ENCODE measurements at places on chromosomes 5 and 9.

DNA sequence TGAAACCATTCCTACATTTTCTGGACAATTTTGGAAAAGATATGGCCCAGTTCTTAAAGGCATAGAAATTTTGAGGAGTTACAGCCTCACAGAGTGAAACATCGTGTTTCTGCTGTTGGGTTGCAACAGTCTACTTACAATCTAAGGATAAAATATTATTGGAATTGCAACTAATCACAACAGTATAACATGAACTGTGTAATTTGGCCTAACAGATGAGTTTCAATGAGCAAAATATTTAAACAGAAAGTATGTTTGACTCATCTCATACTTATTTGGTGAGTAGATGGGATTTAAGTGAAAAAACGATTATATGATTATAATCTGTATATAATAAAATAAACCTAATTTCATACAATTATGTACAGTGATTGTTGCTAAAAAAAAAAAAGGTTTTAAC, 1061.8 kb downstream of the CDH12 start:
- DNase-seq: no peak

- DNase-seq: no peak
Measured at GRCh38 chr5:9699681-9700080, 69.5 kb upstream of the TAS2R1 start.

DNA sequence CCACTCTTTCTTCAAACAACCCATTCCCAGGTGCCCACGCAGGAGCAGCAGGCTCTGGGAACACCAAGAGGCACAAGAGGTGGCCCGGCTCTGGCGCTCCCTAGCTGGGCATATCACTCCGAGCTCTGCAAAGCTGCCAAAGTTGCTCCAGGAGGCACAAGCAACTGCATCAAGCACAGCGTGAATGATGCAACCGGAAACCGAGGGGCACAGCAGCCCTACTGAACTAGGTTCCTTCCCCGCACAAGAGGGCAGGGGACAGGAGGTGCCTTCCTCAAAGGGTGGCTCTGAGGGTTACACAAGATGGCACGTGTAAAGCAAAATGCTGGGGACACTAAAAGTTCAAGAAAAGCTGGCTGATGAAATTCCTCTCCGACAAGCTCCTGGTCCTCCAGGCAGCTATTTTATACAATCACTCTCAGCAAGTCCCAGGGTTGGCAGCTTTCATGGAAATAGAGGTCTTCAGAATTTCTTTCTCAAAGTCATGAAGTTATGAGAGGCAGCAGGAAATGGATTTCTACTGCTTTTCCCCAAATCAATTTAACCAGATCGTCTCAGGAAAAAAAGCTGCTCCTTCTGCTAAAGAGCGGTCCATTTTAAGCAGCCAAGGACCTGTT, 22.9 kb downstream of the PSMB7 start:
- no peak for DNase-seq

DNA sequence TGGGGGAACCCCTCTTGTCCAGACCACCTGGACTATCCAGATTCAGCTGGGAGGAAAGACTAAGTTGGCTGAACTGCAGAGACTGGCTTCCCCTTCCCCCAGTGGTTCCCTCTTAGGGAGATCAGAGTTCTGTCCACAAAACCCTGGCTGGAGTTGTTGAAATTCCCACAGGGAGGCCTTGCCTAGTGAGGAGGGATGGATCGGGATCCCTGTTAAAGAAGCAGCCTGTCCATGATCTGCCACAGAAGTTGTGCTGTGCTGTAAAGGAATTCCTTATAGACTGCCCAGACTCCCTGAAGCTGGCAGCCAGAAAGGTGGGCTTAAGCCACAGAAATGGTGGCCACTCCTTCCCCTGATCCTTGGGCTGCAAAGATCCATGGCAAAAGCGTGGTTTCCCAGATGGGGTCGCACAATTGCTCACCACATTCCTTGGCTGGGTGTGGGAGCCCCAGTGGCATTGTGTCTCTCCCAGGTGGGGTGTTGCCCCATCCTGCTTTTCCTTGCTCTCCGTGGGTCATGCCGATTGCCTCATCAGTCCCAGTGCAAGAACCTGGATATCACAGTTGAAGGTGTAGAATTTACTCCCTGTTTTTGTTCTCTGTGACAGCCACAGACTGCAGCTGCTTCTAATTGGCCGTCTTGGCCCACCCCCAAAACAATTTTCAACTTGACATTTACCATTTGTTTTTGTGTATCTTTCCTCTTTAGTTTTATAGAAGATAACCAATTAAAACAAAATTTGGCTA, 342.4 kb downstream of the FGF10 start:
- DNase-seq: no peak

DNA sequence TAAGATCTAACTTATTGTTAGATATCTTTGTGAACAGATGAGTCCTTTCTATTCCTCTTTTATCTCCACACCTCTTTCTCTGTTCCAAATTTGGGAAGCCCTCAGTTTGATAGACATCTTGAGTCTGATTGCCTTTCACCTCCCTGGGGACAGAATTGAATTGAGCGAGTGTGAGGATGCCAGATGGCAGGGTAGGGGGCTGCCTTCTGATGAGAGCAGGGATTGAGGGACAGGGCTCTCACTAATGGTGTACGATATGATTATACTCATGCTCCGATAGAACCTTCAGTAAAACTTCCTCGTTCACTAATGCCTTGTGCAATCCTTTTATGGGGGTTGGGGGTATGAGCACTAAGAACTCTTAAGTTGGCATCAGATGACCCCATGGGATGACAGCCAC, 172.1 kb upstream of the DAP start:
- DNase-seq: no peak

DNA sequence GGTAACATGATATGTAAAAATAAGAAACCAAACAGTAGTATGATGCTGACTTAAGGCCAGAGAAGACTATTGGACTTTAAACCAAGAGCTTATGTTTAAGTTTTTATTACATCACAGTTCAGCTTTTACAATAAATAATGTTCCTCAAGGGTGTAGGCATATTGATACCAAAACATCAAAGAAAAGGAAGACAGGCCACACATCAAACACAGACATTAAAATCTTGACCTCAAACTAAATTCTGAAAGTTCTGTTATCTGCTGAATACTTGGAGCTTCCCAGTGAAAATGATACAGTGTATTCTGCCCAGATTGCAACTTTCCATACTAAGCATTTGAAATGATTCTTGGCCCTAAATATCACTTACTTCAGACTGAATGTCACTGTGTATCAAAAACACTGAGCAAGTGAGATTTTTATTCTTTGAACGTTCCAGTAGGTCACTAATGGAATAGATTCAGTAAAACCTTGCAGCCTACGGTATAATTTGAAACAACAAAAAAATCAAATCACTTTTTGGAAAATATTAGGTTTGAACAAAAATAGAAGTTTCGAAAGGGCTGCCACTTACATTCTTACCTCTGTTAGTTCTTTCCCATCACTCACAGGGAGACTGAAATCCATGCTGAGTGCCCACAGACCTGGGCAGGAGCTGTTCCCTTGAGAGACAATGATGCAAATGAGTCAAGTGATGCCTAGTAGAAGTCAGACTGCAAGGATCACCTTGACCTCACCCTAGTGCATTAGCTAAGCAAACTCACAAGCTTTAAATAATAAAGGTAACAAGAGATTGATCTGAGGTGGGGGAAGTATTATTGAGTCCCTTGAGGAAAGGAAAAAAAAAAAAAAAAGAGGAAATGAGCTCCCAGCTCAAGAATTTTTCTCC, 2.5 kb downstream of the LPAR1 start:
- DNase-seq: no peak

DNA sequence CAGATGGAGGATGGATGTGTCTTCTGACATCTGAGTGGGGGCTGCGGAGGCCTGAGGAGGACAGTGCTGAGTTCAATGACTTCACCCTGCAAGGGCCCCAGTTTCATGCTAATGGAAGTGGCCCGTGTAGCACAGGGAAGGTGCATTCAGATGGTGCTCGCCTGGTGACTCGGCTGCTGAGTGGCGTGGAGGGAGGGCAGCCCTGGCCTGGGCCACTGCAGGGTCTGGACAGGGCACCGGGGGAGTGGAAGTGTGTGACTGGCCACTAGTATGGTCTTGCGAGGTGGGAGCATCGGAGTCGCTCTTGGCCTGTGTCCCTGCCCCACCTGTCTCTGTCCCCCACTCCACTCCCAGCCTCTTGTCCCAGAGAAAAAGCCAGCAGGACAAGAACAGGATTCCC, 1.7 kb upstream of the SLC9A3 start:
- DNase-seq: no peak

DNA sequence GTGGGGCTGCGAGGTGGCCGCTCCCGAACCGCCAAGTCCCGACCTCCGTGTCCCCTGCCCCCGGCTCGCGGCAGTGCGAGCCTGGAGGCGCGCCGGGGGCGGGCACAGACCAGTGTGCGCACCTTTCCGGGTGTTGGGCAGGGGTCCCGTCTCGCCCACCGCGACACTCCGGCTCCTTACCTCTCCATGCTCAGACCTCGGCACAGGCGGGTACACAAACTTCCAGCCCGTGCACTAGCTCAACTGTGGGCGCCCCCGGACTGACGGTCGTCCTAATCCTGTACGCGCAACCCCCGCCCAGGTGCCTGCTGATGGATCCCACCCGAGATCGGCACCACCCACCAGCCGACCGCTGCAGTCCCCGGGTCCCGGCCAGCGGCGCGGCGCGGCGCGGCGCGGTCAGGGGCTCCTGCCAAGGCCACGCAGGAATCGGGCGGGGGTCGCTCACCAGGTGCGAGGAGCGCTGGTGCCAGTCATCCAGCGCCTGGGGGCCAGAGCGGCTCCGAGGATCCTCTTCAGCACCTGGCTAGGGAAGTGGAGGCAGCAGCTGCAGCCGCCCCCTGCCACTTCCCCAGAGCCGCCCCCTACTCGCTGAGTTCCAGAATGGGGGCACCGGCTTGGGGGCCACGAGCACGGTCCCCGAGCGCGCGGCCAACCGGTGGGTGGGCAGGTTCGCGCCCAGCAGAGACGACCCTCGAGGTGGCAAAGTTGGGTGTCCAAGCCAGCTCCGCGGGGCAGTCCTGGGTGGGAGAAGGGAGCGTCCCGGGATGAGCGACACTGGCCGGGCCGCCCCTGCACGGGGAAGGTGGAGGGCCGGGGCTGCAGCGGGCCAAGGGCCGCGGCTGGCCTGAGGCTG, 511 bp downstream of the SEMA5A start:
- DNase-seq: no peak

- peak; percentile 1 for DNase-seq
Measured at GRCh38 chr5:132253008-132253441, 4.5 kb upstream of the PDLIM4 start.

DNA sequence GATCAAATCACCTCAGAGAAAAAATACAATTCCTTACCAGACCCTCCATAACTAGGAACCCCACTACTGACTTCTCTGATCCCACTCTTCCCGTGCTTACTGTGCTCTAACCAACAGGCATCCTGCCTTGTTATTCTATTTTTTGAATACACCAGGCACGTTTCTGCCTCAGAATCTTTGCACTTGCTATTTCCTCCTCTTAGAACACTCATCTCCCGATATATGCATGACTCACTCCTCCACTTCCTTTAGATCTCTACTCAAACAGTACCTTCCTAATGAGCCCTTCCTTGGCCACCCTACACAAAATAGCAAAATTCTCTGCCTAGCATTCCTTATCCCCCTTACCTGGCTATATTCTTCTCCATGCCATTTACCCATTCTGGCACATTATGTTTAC, 43.9 kb downstream of the MAPKAP1 start:
- no peak for DNase-seq

GRCh38 chr9:88007291-88007650, 32.9 kb upstream of the CDK20 start:
- peak; percentile 68 for DNase-seq

- no peak for DNase-seq
Measured at GRCh38 chr9:78756813-78757510, 460.0 kb downstream of the PSAT1 start.

GRCh38 chr5:5135957-5136676, 4.0 kb upstream of the ADAMTS16 start:
- DNase-seq: no peak

GRCh38 chr5:38134810-38135209, 123.5 kb upstream of the EGFLAM start:
- no peak for DNase-seq

GRCh38 chr9:120904061-120904977, 22.3 kb downstream of the TRAF1 start:
- peak; percentile 47 for DNase-seq

DNA sequence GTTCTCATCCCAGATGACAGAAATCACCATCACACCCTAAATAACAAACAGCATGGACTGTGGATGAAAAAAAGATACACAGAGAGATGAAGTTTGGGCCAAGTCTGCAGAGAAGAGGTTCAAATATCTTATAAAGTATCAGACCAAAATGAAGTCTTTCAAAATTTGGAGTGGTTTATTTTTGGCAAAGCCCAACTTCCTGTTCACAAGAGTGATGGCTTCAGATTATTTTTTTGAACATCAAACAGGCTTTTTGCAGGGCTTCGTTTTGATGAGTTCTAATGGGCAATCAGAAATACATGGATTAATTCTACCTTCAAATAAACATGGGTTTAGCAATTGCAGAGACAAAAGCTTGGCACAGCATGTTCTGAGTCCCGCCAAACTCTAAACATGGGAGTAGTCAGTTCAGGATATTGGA, 378.2 kb upstream of the RPS23 start:
- DNase-seq: no peak

DNA sequence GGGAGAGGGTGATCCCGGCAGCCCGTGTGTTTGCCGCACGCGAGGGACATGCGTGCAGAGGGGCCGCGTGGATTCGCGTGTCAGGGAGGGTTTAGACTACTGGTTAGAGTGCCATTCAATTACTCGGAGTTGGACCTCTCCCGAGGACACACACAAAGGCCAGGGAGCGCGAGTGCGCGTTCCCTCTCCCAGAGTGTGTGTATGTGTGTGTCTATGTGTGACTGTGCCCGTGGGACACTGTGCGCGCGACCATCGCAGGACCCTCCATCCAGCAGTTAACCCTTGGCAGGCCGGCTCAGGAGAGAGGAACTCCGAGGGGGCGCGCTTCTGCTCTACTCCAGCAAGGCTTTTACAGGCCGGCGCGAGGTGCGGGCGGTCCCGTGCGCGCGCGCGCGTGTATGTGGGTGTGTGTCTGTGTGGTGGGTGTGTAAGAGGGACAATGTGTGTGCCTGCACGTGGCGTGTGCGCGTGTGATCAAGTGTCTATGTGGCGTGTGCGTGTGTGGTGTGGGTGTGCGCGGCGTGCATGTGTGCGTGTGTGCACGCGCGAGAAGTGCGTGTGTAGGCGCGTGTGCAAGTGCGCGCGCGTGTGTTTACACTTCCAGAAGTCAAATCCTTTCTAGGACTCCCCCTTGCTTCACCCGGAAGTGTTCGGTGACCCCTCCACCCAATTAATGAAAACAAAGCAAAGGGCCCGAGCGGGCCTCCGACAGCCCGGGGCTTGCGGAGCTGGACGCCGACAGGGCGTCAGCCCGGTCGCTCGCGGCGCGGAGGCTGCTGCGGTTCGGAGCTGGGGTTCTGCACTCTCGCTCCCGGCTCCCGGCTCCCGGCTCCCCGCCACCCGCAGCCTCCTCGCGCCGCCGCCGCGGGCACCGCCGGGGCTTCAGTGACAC, 75.3 kb upstream of the TBCA start:
- DNase-seq: no peak

DNA sequence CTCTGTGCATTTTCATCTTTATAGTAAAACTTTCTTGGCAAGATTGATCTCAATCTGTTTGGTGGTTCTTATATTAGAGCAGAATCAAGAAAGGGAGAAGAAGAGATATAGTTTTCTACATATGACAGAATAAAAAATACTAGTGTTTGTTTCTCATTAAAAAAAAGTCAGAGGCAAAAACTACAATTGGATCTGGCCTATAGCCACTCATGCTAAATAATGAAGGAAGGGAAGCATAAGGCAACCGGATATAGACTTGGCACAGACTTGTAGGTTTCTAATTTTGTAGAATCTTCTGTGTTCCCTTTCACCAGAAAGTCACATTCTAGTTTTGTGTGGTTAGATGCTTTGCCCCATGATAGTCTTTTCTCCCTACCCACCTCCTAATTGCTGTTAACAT, 306.2 kb downstream of the PIK3R1 start:
- DNase-seq: no peak

GRCh38 chr5:51033215-51033614, 350.0 kb upstream of the ISL1 start:
- DNase-seq: no peak
